ENCODE measurements at places on chromosomes 7 and 10.

DNA sequence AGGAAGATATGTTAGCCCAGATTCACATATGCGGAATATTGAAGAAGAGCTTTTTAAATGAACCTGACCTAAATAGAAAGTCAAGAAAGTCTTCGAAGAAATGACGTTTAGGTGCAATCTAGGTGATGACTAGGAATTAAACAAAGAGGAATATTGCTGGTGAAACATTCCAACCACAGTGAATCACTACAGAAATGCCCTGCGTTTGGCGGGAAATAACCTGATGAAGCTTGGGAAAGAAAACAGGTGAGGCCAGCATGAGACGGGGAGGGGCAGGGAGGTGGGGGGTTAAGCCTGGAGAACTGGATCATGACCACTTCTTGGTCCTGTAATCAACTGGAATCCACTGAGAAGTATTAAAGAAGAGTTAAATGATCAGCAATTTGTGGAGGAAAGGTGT is 299.4 kb upstream of the VSTM2A start:
- DNase-seq = no peak

DNA sequence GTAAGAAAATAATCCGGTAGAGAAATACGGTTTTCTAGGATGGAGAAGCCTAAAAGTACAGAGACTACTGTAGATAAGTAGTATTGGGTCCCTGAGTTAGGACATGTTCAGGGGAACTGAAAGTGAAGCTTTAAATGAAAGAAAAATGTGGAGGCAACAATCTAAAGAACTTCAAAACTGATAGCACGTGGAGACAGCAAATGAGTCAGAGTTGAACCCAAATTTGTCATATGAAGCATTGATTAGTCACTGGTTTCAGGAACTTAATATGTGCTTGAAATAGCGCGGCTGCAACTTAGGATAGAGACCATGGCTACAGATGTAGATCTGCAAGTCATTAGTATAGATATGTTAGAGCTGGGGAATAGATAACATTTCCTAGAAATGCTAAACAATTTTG is 1138.6 kb upstream of the SORCS1 start:
- DNase-seq = no peak

GRCh38 chr10:18279173-18279572 is 138.9 kb downstream of the CACNB2 start:
- no peak for DNase-seq

DNA sequence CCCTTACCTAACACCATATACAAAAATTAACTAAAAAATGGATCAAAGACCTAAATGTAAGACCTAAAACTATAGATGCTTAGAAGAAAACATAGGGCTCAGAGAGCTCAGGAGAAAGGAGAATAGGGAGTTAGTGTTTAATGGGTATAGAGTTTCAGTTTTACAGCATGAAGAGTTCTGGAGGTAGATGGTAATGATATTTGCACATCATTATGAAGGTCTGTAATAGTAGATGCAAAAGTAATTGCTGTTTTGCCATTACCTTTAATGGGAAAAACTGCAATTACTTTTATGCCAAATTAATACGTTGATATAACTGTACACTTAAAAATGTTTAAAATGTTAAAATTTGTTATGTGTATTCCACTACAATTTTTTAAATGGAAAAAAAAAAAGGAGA is 39.2 kb upstream of the NANOS1 start:
- no peak for DNase-seq

GRCh38 chr7:40586197-40586596 is 451.4 kb downstream of the SUGCT start:
- no peak for DNase-seq

- DNase-seq = no peak
Observed at GRCh38 chr10:32893434-32893833, 64.6 kb downstream of the ITGB1 start.

DNA sequence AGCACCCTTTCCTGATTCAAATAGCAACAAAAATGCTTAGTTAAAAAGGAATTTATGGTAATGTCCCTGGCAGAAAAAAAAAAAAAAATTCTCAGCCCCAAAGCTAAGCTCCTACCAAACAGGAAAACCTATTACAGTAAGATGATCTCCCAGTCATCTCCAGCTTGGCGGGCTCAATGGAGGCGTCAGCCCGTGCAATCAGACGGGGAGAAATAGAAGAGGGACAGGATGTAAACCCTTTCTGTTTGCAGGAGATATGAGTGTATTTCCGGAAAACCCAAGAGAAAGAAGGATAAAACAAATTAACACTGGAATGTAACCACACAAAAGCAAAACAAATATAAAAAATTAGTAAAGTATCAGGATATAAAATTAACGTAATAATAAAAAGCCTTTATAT is 242.8 kb downstream of the TCERG1L start:
- no peak for DNase-seq

DNA sequence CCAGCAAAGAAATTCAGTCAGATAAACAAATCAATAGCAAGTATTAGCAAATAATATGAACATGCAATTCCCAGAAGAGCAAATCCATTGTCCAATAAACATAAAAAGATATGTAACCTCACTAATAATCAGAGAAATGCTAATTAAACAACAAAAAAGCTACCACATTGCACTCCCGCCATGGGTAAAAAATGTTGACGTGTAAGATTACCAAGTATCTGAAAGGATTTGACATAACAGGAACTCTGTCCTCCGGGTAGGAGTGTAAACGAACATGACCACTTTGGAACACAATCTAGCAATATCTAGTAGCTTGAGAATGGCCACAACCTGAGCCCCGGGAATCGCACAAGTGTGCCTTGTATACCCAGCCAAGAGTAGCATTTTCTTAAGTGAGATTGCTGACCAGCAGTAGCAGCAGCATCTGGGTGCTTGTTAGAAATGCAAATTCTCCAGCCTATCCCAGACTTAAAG is 31.6 kb downstream of the DYDC1 start:
- DNase-seq = no peak

DNA sequence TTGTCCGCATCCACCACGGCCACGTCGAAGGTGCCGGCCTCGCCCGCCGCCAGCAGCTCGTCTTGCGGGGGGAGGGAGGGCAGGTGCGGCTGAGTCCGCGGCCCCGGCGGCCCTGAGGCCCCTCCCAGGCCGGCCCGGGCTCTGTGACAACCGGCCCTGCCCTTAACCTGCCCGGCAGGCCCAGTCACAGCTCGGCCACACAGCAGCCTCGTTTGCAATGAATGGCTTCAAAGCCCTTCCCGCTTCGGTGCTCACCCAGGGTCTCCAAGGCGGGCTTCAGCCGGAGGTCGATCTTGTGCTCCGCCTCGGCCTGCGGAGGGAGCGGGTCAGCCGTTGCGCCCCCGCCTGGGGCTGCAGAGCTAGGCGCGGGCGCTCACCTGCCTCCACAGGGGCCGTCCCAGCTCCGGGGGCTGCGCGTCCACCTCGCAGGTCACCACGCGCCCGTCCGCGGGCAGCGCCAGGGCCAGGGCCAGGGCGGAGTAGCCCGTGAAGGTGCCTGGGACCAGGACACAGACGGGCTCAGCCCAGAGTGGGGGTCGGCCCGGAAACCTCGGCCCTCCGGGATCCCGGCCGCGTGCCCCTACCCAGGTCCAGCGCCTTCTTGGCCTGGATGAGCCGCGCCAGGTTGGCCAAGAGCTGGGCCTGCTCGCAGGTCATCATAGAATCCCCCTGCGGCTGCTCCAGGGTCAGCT is 928 bp downstream of the COMTD1 start:
- DNase-seq = no peak

DNA sequence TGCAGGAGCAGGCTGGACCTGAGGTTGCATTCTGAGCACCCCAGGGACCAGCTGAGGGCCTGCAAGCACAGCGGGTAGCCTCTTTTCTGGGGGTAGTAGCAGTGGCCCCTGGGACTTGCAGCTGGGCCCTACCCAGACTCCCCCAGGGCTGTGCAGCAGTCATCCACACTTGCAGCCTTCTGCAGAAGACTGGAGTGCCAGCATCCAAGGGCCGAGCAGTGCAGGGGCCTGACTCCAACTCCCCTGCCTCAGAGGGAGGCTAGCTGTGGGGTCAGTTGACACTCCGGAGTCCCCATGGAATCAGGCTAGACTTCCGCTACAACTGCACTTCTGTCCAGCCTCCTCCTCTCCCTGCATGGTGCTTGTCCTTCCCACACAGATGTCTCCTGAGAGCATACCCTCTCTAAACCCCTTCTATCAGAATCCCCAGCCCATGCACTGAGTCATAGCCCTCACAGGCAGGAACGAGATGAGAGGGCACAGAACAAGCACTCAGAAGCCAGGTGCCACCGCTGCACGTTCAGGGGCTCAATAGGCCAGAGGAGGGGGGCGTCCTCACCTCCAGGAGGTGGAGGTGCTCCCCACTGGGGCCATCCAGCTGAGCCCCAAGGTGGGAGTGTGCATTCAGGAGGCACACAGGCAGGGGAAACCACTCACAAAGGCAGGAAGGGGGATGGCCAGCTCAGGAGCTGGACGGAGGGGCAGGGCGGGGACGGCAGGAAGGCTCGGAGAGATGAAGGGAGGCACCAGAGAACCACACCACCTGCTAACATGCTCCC is 7.5 kb downstream of the RASGEF1A start:
- DNase-seq = no peak

DNA sequence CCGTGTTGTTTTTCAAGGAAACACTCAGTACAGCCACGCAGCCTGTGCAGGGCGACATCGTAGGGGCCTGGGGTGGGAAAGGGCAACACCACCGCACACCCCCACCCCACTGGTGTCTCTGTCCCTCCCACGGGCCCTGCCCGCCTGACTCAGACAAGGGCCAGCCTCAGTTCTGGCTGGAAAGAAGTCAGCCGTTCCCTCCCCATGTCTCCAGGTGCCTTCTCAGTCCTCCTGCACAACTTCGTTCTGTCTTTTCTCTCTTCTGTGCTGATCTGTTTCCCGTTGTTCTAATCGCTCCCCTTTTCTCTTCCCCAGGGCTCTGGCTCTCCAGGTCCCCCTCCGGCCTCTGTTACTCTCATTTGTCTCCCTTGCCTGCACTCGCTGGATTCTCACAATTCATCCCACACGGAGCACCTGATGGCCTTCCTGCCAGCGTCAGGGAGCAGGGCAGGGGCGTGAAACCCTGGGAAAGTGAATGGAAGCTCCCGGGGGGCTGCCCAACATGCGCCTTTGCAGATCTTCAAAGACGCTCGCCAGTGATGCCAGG is 97.7 kb downstream of the WDR37 start:
- DNase-seq = no peak

DNA sequence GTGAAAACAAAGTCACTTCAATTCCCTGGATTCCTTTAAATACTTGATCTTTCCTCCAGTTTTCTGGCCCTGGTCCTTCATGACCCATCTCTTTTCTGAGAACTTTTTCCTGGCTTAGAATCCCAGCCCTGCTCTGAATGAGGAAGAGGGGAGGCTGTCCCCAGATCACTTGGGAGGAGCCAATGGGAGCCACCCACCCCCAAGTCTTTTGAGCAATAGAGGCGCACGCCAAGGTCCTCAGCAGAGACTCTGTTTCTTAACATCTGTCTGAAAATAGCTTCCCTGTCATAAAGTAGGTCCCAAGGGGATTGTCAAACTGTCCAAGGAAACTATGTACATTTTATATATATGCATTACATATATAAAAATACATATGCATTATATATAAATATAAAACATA is 126.8 kb downstream of the ADRA2A start:
- DNase-seq = no peak

DNA sequence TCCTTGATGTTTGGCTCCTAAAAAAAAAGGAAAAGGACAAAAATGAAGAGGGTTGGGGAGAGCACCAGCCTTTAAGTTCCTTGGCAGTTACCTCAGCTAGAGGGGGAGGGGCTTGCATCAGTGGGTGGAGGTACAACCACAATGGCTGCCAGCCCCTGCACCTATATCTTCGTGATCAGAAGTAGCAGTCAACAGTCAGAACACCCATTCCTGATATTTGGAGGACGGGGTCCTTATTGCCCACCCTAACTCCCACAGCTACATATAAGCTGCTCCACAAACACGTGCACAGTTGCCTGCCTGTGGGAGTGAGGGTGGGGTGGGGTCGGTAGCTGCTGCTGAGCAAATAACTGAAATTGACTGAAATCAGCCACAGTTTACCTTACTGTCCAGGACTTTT is 26.2 kb downstream of the C1GALT1 start:
- DNase-seq = no peak

GRCh38 chr7:97871659-97872024 is 566 bp downstream of the ASNS start:
- DNase-seq = no peak

- no peak for DNase-seq
Observed at GRCh38 chr10:102133373-102134195, 744 bp downstream of the PPRC1 start.

GRCh38 chr7:20114468-20114867 is 102.7 kb downstream of the MACC1 start:
- DNase-seq = no peak
